ENCODE measurements at places on chromosomes 4 and X.
A peak's percentile ranks its signal among the peaks of the same experiment; 100 is the strongest.

- DNase-seq: no peak
These were observed 277.5 kb upstream of the GK2 start for GRCh38 chr4:79685542-79685941.

DNA sequence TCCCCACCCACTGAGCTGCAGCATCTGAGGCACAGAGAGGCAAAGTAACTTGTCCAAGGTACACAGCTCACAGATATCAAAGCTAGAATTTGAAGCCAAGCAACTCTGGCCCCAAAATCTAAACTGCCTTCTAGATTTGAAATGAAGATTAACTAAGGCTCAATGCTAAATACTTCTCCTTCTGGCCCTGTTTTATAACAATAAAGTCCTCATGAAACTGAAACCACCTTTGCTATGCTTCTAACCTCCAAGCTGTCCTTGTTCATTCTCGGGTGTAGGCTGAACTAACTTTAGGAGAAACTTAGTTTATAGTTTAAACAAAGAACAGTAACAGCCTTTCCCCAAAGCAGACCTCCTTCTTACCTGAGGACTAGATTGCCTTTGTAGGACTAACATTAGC lies 93.6 kb downstream of the DCTD start:
- DNase-seq: no peak

DNA sequence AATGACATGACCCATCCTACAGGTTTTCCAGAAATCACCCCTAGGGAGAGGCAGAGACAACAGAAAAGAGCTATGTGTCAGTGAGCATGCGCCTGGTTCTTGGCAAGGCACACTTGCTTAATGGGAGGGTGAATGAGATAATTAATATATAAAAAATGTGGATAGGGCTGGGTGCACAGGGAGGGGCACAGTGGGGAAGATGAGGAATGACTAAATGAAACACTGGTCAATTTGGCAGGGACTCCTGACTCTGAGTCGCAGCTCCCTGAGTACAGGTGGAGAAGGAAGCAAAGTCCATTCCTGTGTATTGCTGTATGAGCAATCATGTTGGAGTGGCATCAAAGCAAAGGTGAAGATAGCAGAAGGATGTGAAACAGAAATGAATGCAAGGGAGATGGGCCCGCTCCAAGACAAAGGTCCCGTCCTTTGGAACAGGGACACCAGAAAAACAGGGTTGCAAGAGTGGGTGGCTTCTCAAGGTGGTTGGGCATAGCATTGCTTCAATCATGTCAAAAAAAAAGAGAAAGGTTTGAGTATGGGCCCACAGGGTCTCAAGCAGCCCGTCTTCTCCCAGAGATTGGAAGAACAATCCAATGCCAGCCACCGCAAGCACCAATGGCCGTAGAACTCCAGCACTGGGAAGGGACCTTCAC lies 278.4 kb upstream of the AGTR2 start:
- no peak for DNase-seq

- DNase-seq: no peak
These were observed 39.1 kb upstream of the NSUN7 start for GRCh38 chr4:40710484-40711254.

- no peak for DNase-seq
These were observed 2522.1 kb downstream of the ARAP2 start for GRCh38 chr4:33722254-33722653.

DNA sequence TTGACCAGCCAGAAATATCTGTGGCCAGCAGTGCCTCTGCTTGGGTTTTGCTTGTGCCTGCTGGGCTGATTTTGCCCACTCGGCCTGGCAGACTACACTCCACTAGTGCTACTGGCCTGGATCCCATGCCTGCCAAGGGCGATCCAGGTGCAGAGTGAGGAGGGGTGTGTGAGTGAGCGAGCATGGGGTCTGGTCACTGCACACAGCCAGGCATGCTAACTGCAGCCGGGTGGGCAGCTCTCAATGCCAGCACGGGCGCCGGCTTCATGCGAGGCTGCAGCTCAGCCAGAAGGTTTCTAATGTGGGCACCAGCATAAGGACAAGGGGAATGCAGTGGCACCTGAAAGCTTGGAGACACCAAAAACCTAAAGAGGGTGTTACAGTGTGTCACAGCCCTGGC lies 1161.4 kb downstream of the FSTL5 start:
- DNase-seq: no peak

DNA sequence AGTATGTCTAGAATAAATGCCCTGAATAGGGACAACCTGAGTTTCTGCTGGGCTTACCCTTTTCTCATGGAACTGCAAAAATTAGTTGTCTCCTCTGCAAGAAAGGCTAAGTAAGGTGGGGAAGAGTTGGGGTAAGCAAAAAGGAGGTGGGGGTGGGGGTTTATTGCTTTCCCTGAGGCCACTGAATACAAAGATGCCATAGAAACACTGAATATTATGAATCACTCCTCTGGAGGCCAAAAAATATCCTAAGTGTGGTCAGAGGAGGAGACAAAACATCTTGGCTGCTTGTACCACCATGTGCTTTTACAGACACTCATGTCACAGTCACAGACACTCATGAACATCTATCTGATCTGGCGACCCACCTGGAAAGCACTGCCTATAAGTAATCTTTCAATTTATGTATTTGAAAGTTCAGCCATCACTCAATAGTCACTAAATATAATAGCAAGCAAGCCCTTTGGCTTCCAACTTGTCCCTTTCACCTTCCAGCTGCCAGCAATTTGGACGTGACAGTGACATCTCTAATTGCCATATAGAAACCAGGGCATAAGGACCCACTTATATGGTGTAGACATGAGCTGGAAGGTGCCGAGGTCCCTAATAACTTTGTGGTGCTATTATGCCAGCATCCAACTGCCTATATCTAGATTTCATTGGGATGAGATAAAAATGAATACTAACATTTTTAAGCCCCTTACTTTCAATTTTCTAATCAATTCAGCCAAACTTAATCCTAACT lies 122.7 kb upstream of the CBR4 start:
- DNase-seq: no peak

- DNase-seq: no peak
These were observed 49.3 kb downstream of the NPNT start for GRCh38 chr4:105944540-105944939.

DNA sequence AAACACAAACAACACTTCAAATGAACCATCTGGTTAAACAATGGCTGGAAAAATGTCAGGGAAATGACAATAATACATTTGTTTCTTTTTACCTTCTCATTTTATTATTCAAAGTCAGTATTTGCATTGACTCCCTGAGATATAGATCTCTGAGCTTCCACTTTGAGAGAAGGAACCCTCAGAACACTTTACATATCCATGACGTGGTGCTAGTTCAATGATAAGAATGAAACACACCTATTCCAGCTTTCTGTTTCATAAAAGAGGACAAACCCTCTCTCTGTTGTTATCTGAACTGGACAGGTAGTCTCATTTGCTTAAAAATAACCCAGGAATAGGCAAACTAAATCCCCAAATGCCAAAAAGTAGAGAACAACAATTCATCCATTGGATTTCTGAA lies 65.3 kb upstream of the CCSER1 start:
- no peak for DNase-seq

GRCh38 chrX:16970977-16971376 lies 24.5 kb downstream of the REPS2 start:
- DNase-seq: no peak

DNA sequence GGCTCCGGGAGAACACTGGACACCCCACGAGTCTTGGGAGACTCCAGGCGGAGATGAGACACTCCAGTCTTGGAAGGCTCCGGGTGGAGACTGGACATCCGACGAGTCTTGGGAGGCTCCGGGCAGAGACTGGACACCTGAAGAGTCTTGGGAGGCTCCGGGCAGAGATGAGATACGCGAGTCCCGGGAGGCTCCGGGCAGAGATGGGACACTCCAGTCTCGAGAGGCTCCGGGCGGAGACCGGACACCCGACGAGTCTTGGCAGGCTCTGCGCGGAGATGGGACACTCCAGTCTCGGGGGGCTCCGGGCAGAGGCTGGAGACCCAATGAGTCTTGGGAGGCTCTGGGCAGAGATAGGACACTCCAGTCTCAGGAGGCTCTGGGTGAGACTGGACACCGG lies 28.1 kb upstream of the LANCL3 start:
- DNase-seq: no peak

- DNase-seq: no peak
These were observed 18.9 kb downstream of the TCEAL1 start for GRCh38 chrX:103647630-103648029.

- no peak for DNase-seq
These were observed 16.0 kb downstream of the MCF2 start for GRCh38 chrX:139691843-139692505.

GRCh38 chr4:57098941-57099340 lies 11.2 kb downstream of the IGFBP7 start:
- DNase-seq: no peak

GRCh38 chr4:32931475-32931874 lies 2211.3 kb downstream of the PCDH7 start:
- DNase-seq: no peak

DNA sequence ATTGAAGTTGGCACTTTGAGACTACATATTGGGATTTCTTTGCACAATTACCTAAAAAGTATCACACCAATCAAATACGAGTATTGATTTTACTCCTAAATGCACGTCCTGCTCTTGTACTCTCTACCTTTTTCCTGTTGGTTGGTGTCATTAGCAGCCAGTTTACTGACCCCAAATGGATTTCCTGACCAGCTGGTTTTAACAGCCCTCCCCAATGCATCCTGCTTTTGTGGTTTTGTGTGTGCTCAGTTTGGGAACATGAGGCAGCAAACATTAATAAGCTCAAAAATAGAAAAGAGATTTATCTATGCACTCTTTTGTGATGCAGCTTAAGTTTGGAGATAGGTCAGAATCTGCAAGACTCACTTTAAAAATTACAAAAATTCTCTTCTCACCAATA lies 230.3 kb downstream of the MAPK10 start:
- no peak for DNase-seq

DNA sequence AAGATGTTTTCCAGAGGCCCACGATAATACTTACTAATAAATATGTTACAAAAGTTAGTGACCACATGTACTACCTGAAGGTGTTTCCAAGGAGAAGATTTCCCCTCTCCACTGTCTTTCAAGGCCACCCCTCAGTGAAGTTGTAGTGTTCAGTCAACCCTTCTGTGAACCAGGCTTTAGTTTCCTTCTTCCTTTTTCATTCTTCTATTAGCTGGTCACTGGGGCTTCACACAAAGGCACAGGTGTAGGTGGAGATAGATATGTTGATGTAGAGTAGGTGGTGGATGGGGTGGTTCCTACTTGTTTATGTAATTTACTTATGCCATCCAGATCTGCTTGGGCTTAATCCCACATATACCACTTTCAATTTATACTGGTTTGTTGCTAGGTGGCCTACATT lies 43.3 kb upstream of the ADAM29 start:
- DNase-seq: no peak

- no peak for DNase-seq
These were observed 41.9 kb downstream of the RRAGB start for GRCh38 chrX:55759478-55759877.

GRCh38 chr4:178148106-178148505 lies 705.9 kb upstream of the AGA start:
- no peak for DNase-seq

DNA sequence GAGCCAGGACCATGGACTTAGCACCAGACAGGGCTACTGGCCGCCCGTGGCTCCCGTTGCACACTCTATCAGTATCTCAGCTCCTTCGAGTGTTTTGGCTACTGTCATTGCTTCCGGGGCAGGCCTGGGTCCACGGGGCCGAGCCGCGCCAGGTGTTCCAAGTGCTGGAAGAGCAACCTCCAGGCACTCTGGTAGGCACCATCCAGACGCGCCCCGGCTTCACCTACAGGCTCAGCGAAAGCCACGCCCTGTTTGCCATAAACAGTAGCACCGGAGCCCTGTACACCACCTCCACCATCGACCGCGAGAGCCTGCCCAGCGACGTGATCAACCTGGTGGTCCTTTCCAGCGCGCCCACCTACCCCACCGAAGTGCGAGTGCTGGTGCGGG lies 1.6 kb downstream of the FAT4 start:
- peak; percentile 6 for DNase-seq

DNA sequence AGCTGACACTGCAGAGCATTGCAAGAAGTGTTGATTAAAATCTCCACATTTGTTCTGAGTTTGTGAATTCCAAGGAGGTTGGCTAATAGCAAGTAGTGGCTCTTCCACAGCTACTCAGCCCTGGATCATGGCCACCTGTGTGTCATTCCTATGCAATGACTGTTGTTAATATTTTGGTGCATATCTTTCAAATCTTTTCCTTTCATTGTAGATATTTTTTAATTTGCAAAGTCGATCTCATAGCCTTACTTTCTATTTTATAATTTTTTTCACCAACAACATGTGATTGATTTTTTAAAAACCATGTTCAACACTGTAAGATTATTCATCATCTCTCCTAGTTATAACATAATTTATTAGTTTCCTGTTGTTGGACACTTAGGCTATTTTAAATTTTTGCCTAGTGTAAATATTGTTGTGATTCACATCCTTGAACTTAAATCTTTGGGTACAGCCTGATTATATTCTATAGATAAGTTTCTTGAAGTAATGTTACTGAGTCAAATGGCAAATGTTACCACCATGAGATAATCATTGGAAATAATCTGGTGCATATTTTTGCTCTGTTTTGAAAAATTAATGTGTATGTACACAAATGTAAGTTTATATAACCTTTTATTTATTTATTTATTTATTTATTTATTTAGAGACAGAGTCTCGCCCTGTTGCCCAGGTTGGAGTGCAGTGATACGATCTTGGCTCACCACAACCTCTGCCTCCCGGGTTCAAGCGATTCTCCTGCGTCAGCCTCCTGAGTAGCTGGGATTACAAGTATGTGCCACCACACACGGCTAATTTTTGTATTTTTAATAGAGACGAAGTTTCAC lies 17.1 kb upstream of the ARHGAP10 start:
- DNase-seq: no peak

DNA sequence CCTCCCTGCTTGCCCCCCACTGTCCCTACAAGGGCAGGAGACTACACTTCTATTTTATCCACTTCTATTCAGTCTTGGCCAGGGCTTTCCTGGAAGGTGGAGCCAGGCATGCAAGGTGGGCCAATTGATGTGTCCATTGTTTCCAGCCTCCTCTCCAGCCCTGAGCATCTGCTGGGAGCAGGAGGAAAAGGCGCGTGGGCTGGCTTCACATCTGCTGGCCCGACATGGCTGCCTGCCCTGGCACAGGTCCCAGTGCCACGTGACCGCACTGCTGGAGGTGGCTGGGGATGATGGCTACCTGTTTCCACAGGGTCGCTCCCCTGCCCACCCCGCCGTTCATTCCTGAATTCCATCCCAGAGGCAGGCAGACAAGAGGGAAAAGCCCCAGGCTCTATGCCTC lies 247.7 kb downstream of the AFAP1 start:
- DNase-seq: no peak

GRCh38 chr4:43882470-43882869 lies 566.1 kb downstream of the KCTD8 start:
- no peak for DNase-seq

- DNase-seq: no peak
These were observed 307.2 kb downstream of the DACH2 start for GRCh38 chrX:86455495-86455894.

DNA sequence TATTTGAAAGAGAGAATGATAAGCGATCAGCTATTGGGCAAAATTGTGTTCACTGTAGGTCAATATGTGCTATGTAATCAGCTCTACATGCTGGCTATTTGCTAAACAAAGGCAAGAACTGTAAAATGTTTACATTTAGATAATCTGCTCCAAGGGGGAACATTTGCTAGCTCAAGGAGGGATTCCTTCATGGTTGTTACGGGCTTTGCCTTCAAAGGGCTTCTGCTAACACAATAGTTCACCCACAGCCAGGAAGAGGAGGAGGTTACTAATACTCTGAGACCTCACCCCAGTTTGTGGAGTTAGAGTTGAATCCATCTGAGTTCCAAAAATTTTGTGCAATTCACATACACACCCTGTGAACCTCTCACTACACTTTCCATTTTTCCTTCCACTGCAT lies 107.6 kb upstream of the BMP3 start:
- DNase-seq: no peak
